ENCODE measurements at places on chromosomes 7 and 10. TPM values are rescaled to one million over a fixed set of nuclear protein-coding genes. Genes with fewer than 3 reads are reported as not detected.

Gene SP4
- 4.9 TPM for total RNA-seq

Gene MYO1G
- under 0.01 TPM for total RNA-seq

Gene NKX1-2
- not detected for total RNA-seq

Gene C10orf67
- total RNA-seq, result under 0.01 TPM

Gene C10orf143
- 2.0 TPM for total RNA-seq

Gene FKBP9
- total RNA-seq, result 274 TPM

Gene MKI67
- 0.26 TPM for total RNA-seq

Gene FGFBP3
- 0.50 TPM for total RNA-seq

Gene OR13A1
- total RNA-seq, result not detected

Gene FKBP6
- total RNA-seq, result not detected

Gene NPSR1
- not detected for total RNA-seq

Gene SAMD9L
- 15.7 TPM for total RNA-seq

Gene GCK
- 1.7 TPM for total RNA-seq

Gene CYTH3
- 24.4 TPM for total RNA-seq

Gene DLX5
- total RNA-seq, result not detected

Gene GIMAP8
- under 0.01 TPM for total RNA-seq

Gene ANK3
- total RNA-seq, result 0.50 TPM

Gene IFIT1B
- total RNA-seq, result not detected

Gene TRA2A
- total RNA-seq, result 30.4 TPM

Gene PFKP
- 90.3 TPM for total RNA-seq

Gene SAMD9
- 14.6 TPM for total RNA-seq

Gene PNLIPRP2
- not detected for total RNA-seq

Gene LBX1
- under 0.01 TPM for total RNA-seq

Gene NEUROG3
- not detected for total RNA-seq

Gene AGAP9
- 2.8 TPM for total RNA-seq

Gene PLEKHA1
- total RNA-seq, result 9.5 TPM

Gene ADRA2A
- total RNA-seq, result under 0.01 TPM

Gene KCND2
- 2.1 TPM for total RNA-seq

Gene EVX1
- not detected for total RNA-seq

Gene RGS10
- 67.8 TPM for total RNA-seq

Gene TMEM139
- not detected for total RNA-seq

Gene HSPA12A
- total RNA-seq, result 9.5 TPM
